ENCODE measurements at places on chromosomes 4 and X. TPM values are rescaled to one million over a fixed set of nuclear protein-coding genes. Genes with fewer than 3 reads are reported as not detected.

GRCh38 chr4:85153221-85153620, 186.7 kb upstream of the WDFY3 start:
- DNase-seq, result no peak

- DNase-seq, result no peak
Measured at GRCh38 chr4:148359769-148360168, 82.4 kb downstream of the NR3C2 start.

Gene SLC26A1
- polyA plus RNA-seq, result 3.4 TPM

GRCh38 chr4:174523025-174523693, 871 bp upstream of the HPGD start:
- peak; percentile 15 for DNase-seq

DNA sequence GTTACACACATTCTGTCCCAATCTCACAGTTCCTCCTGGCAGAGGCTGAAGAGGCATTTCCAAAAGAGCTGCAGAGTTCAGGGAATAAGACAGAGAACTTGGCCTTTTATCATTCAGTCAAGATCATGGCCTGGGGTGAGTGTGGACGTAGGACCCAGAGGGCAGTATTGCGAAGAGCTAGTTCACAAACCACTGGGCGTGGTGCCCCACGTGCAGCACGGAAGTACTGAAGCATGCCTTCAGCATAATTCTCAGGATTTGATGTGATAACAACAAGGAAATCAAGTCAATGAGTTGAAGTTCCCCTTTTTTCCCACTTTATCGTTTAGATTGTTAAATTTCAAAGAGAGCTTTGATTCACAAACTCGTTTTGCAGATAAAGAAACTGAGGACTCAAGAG, 117.7 kb downstream of the RELL1 start:
- no peak for DNase-seq

- DNase-seq, result no peak
Measured at GRCh38 chr4:188139671-188140070, 430 bp downstream of the TRIML1 start.

Gene HSFX3
- not detected for polyA plus RNA-seq

GRCh38 chrX:40514376-40514775, 66.4 kb upstream of the ATP6AP2 start:
- DNase-seq, result no peak

Gene PRSS12
- polyA plus RNA-seq, result 46.2 TPM

GRCh38 chrX:42109428-42109827, 186.1 kb upstream of the CASK start:
- DNase-seq, result no peak

DNA sequence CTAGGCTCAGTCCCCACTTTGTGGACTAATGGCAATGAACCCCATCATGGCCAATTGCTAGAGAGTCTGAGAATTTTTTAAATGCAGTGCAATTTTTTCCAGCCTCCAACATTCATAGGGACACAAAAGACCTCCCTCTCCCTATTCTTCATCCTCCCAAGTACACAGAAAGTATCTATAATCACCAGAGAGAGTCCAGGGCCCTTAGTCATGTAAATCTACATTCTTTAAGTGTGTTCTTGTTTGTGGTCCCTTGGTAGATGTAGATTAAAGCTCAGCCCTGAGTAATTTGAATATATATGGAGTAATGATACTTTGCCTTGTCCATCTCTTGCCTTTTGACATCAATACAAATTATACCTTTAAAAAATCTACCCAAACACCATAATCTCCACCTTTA, 51.3 kb upstream of the ATXN3L start:
- no peak for DNase-seq

- no peak for DNase-seq
Measured at GRCh38 chr4:30743897-30744296, 23.7 kb downstream of the PCDH7 start.

- DNase-seq, result no peak
Measured at GRCh38 chrX:150361777-150362351, 1.3 kb upstream of the MAMLD1 start.

DNA sequence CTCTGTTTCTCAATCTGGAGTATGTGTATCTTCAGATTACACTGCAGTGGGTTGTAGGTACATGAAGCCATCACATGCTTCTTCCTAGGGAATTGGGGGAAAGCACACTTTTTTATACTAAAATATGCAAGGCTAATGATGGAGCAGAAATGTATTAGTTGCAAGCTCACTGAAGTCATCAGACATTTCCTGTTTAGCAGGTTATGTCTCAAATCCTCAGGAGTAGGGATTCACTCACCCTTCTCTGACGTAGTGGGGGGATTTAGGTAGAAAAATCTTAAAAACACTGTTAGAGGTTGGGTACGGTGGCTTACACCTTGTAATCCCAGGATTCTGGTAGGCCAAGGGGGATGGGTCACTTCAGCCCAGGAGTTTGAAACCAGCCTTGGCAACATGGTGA, 128.4 kb upstream of the GPC4 start:
- DNase-seq, result no peak

DNA sequence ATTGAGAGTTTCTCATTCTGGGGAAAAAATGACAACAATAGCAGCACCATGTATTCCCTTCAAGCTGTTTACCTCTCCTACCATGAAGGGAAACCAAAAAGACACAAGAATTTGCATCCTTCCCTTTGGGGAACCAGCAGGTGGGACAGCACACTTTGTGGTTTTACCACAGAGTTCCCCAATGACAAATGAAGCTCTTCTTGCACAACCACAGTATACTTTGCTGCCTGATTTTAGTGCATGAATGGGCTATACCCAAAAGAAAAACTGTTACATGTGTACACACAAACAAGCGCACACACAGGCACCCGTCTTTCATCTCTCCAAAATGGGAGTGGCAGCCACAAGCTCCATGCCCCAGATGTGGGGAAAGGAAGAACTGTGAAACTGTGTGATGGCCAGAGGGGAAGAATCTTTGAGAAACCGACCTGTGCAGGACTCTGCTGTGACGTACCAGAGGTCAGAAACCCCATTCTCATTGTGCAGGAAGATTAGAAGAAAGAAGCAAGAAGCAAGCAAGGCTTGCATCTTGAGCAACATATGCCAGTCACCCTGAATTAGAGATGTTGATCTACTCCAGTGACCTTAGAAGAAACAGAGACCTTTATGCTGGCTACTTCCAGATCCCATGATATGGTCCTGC, 2.7 kb upstream of the MAML3 start:
- no peak for DNase-seq

GRCh38 chr4:11250510-11250909, 178.2 kb downstream of the HS3ST1 start:
- DNase-seq, result no peak

- DNase-seq, result peak; percentile 83
Measured at GRCh38 chr4:83629945-83630721, 94.2 kb downstream of the GPAT3 start.

GRCh38 chr4:112082954-112083586, 62.2 kb upstream of the FAM241A start:
- no peak for DNase-seq

Gene DCAF4L1
- 0.24 TPM for polyA plus RNA-seq

DNA sequence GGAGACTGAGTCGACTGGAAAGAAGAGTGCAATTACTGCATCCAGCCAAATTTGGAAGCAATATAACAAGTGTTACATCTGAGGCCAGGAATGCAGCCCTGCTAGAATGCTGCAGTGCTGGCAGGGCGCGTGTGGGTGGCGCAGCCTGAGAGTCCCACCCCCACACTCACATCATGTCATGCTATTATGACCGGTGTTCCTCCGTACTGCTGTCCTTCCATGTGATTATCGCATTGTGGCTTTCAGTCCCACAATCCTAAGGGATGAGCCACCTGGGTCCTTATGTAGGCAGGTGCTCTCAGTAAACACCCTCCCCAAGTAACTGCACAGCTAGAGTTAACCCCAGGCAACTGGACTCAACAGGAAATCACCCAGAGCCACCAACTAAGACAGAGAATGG, 122.6 kb upstream of the CPEB2 start:
- DNase-seq, result no peak

Gene GAGE1
- polyA plus RNA-seq, result not detected

- no peak for DNase-seq
Measured at GRCh38 chr4:5211282-5211839, 160.1 kb downstream of the STK32B start.

DNA sequence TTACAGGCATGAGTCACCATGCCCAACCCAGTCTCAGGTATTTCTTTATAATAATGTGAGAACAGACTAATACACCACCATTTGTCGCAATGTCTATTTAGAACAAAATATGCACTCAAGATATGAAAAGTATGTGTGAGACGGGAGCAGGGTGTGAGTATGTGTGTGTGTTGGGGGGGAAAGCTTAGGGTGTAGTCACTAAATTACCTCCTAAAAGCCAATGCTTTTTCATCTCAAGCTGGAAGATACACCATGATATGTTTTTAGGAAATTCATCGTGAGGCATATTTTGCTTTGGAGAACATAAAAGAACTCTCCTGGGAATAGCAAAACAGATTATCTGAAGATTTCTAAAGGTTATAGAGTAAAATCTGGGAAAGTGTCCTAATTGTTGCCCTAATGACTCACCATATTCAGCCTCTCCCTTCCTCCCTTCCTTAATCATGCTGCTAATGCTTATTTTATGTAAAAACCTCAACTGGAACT, 262.7 kb downstream of the PDHA2 start:
- DNase-seq, result no peak

GRCh38 chrX:150163956-150164726, 199.0 kb upstream of the MAMLD1 start:
- DNase-seq, result no peak

DNA sequence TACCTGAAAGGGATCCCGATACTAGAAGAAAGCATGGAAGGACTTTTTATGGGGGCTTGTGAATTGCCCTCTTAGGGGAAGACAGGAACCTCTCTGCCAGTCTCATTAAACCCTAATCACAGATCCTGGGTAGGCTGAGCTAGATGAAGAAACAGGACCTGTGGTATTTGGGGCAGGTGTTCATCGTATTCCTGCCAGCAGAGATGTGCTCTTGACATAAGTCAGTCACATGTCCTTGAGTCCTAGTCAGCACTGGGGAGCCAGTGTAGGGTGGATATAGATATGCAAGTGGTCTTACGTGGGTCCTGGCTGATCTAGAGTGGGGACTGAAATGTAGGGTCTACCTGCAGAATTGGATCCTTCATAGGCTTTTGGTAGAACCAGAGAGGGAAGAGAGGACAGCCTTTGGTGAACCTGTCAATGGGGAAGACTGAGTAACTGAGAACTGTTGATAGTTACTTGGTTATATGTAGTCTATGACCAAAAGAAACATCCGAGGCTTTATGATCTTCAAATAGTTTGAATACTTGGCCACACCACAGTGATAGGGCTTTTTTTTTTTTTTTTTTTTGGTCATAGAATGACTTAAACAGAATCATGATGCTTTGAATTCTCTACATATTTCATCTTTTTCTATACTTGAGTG, 63.5 kb upstream of the WDR1 start:
- no peak for DNase-seq

Measured in left lung (tissue), 14 donors.